ENCODE measurements at places on chromosomes 16 and 17. TPM values are rescaled to one million over a fixed set of nuclear protein-coding genes. Genes with fewer than 3 reads are reported as not detected.

- DNase-seq, result no peak
- no peak overlapping the region for H3K27ac ChIP-seq
- H3K4me3 ChIP-seq, result no peak overlapping the region
- no peaks in the 10 kb centered on the region for H3K4me1 ChIP-seq
- H3K27me3 ChIP-seq, result no peaks in the 10 kb centered on the region
Measured at GRCh38 chr16:72182976-72183375, 11.0 kb upstream of the PMFBP1 start.

TBC1D3B gene
- 9.1 TPM for total RNA-seq

TAX1BP3 gene
- 29.3 TPM for total RNA-seq

GRCh38 chr16:48462106-48462740, 77.0 kb upstream of the SIAH1 start:
- H3K4me3 ChIP-seq, result no peak overlapping the region
- peaks cover 18% of the 10 kb centered on the region for H3K4me1 ChIP-seq
- DNase-seq, result no peak
- H3K27ac ChIP-seq, result no peak overlapping the region
- H3K27me3 ChIP-seq, result peaks cover 24% of the 10 kb centered on the region

- no peak within 1 kb of the TSS for H3K27ac ChIP-seq
- no peaks in the 10 kb centered on the region for H3K36me3 ChIP-seq
- H3K4me1 ChIP-seq, result no peaks in the 10 kb centered on the region
- no peak for DNase-seq
- peaks cover 21% of the 10 kb centered on the region for H3K27me3 ChIP-seq
Measured at GRCh38 chr17:41060052-41060604, at the start of gene KRTAP2-3. TSS of gene KRTAP2-3 (minus strand) at chr17:41060114. CDS start at chr17:41060050, 64 bp downstream.

DNA sequence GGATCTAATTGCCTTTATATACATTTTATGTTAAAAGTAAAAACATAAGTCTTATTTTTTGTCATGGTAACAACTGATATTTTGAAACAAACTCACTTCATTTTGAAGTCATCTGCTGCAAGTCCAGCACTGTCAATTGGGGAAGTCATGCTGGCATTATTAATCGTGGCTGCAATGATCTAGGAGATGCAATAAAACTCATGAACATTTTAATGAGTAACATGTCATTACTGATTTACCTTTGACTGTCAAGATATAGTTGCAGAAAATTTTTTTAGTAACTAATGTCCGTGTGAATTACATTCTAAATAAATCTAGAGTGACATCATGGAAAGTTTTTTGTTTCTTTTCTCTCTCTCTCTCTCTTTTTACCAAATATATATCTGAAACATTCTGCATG, 17.3 kb upstream of the KRT24 start:
- no peak for DNase-seq
- H3K4me1 ChIP-seq, result no peaks in the 10 kb centered on the region
- H3K27me3 ChIP-seq, result peaks cover 30% of the 10 kb centered on the region
- H3K27ac ChIP-seq, result no peak overlapping the region

DNA sequence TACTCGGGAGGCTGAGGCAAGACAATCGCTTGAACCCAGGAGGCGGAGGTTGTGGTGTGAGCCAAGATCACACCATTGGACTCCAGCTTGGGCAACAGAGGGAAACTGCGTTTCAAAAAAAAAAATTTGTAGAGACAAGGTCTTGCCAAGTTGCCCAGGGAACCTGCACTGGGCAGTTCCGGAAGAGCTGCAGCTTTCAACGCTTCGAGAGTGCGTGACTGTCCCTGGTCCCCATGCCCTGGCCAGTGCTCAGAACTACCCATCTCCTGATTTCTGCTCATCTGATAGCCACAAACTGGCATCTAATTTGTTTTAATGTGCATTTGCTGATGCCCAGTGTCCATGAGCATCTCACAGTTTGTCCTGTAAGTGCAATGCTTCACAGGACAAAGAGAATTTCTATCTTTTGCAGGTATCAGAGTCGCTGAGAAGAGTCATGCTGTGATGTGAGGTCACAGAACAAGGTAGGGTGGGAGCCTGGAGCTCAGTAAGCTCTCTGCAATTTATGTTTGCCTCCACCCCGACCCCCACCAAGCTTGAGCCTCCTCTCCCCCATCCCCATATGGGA, 3.9 kb downstream of the ACTG1 start:
- DNase-seq, result no peak
- peak overlapping the region; percentile 94 for H3K27ac ChIP-seq
- H3K36me3 ChIP-seq, result peaks cover 43% of the 10 kb centered on the region

GRCh38 chr16:57759131-57759530, 23.6 kb downstream of the KATNB1 start:
- H3K4me3 ChIP-seq, result no peak overlapping the region
- H3K36me3 ChIP-seq, result no peaks in the 10 kb centered on the region
- H3K27ac ChIP-seq, result no peak overlapping the region

DNA sequence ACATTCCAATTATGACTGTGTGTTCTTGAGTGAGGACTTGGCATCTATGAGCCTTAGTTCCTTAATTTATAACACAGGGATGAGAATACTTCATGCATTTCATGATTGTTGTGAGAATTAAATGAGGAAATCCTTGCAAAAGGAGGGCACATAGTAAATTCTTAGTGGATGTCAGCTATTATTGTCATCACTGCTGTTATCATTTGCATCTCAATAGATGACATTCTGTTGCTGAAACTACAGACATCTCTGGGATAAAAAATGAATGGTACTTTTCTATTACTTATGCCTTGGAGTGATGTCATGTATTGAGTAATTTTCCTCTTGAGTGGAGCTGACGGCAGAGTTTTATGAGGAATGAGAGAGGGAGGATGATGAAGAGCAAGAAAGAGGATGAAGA, 184.4 kb upstream of the CDH11 start:
- DNase-seq, result no peak
- no peaks in the 10 kb centered on the region for H3K36me3 ChIP-seq

HSD17B1 gene
- total RNA-seq, result 0.49 TPM

DNA sequence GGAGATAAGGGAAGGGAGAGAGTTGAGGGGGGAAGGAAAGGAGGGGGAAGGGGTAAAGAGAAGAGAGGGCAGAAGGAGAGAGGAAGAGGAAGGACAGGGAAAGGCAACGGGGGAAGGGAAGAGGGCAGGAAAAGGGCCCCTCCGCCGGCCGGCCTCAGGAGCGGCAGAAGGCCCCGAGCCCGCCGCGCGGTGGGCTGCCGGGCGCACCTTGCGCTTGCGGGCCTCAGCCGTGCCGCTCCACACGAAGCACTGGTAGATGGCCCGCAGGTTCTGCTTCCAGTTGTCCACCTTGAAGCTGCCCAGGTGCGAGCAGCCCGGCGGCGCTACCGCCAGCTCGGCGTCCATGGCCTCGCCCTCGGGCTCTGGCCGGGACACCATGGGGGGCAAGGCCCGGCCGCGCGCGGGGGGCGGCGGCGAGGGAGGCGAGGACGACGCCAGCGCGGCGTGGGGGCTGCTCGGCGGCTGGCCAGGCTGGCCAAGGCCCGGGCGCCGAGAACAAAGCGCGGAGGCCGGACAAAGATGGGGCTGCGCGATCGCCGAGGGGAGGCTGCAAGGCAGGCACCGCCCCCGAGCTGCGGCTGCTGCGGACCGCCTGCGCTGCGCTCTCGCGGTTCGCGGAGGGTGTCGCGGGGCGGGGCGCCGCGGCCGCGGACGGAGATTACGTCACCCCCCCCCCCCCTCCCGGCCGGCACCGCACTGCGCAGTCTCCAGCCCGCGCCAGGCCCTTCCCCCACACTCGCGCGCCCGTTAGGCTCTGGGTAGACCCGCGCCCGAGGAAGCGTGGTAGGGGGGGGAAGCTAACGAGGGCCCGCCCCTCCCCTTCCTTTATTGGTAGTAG, at the start of gene USP22:
Gene USP22, minus strand, starts transcription at position 554 of the 838 bp plus-strand sequence. Its CDS starts 176 bp downstream, at position 378.
- H3K4me3 ChIP-seq, result peak within 1 kb of the TSS; percentile 100
- peak within 1 kb of the TSS; percentile 97 for H3K27ac ChIP-seq
- DNase-seq, result no peak
- peaks cover 16% of the 10 kb centered on the region for H3K4me1 ChIP-seq

DNA sequence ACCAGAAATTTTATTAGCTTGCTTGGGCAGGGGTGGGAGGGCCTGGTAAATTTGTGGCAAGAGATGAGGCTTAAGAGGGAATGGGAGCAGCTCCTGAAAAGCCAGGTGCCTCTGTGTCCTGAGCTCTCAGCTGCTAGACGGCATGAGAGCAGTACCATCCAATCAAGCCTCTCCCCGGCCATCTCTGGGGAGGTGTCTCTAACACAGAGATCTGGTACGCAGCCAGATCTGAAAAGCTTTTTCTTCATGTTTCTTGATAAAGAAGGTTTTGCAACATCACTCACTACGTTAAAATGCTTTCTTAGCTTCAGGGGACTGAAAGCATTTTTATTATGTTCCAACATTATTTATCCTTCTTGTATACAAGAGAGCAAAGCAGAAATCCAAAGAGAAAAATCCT, 488.2 kb downstream of the RBFOX1 start:
- H3K4me1 ChIP-seq, result no peaks in the 10 kb centered on the region
- no peak overlapping the region for H3K27ac ChIP-seq
- no peaks in the 10 kb centered on the region for H3K27me3 ChIP-seq
- H3K4me3 ChIP-seq, result no peak overlapping the region

DNA sequence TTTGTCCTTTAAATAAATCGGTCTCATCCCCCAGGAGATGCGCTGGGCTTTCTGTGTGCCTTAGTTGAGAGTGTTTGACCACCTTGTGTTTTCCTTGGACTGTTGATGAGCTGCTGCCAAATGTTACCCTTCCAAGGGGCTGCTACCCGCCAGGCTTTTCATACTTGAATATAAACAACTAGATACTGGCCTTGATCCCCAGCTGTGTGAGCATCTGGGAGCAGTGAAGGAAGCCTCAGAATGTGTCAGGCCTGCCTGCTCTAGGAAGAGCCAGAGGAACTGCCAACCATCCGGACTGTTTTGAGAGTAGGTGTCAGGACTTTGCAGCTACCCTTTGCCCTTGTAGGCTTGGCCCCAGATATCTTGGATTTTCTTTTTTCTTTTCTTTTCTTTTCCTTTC, 57.8 kb downstream of the LDHD start:
- H3K27me3 ChIP-seq, result no peaks in the 10 kb centered on the region
- peaks cover 20% of the 10 kb centered on the region for H3K36me3 ChIP-seq
- H3K4me3 ChIP-seq, result no peak overlapping the region

SLC6A4 gene
- not detected for total RNA-seq

GRCh38 chr16:88503374-88503770, 50.3 kb downstream of the ZFPM1 start:
- H3K36me3 ChIP-seq, result no peaks in the 10 kb centered on the region
- no peaks in the 10 kb centered on the region for H3K4me1 ChIP-seq
- no peak overlapping the region for H3K27ac ChIP-seq
- no peak for DNase-seq
- no peak overlapping the region for H3K4me3 ChIP-seq
- H3K27me3 ChIP-seq, result no peaks in the 10 kb centered on the region
